ENCODE measurements at places on chromosomes 4 and X.

GRCh38 chr4:123599061-123599919 lies 202.7 kb downstream of the SPRY1 start:
- no peaks in the 10 kb centered on the region for H3K36me3 ChIP-seq
- H3K4me3 ChIP-seq = no peak overlapping the region
- no peak for DNase-seq
- H3K27me3 ChIP-seq = no peaks in the 10 kb centered on the region
- H3K27ac ChIP-seq = peak overlapping the region; percentile 81
- H3K4me1 ChIP-seq = no peaks in the 10 kb centered on the region

- H3K27ac ChIP-seq = peak overlapping the region; percentile 72
- H3K36me3 ChIP-seq = no peaks in the 10 kb centered on the region
- H3K4me1 ChIP-seq = no peaks in the 10 kb centered on the region
- no peak for DNase-seq
These were observed 102.6 kb downstream of the PHEX start for GRCh38 chrX:22134681-22135080.

DNA sequence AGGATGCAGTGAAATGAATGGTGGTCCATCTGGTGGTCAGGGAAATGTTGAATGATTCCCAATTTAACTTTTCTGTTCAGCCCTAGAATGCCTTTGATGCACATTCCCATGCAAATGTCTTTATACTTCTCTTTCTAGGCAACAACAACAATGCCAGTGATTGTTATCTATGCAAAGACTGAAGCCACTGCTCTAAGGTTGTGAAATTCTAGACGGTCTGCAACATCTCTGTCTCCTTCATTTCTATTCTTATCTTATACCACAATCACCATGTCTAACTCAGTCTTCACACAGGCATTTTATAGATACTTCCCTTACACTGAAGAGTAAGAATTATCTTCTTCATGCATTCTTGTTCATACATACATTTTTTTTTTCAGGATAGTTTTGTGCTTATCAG lies 84.5 kb downstream of the HPGD start:
- DNase-seq = no peak
- no peaks in the 10 kb centered on the region for H3K36me3 ChIP-seq
- no peaks in the 10 kb centered on the region for H3K4me1 ChIP-seq
- no peaks in the 10 kb centered on the region for H3K27me3 ChIP-seq
- H3K27ac ChIP-seq = no peak overlapping the region

DNA sequence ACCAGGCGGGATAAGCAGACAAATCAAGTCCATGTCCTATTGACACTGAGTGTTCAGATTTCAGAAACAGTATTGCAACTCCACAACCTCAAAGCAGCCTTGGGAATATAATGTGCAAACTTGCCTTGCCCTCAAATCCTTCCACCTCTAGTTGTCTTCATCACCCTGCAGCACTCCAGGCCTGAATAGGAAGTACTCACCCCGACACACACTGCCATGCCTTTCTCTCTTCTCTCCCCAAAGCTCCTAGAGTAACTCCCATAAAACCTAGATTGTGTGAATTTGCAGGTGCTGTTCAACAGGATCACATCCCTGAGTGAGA lies 19.6 kb downstream of the ACSL1 start:
- H3K4me1 ChIP-seq = no peaks in the 10 kb centered on the region
- DNase-seq = no peak
- peak overlapping the region; percentile 57 for H3K27ac ChIP-seq
- no peaks in the 10 kb centered on the region for H3K27me3 ChIP-seq

GRCh38 chrX:115232933-115233496 lies 881 bp downstream of the LRCH2 start:
- H3K27me3 ChIP-seq = no peaks in the 10 kb centered on the region
- peak overlapping the region; percentile 71 for H3K27ac ChIP-seq
- no peaks in the 10 kb centered on the region for H3K36me3 ChIP-seq

DNA sequence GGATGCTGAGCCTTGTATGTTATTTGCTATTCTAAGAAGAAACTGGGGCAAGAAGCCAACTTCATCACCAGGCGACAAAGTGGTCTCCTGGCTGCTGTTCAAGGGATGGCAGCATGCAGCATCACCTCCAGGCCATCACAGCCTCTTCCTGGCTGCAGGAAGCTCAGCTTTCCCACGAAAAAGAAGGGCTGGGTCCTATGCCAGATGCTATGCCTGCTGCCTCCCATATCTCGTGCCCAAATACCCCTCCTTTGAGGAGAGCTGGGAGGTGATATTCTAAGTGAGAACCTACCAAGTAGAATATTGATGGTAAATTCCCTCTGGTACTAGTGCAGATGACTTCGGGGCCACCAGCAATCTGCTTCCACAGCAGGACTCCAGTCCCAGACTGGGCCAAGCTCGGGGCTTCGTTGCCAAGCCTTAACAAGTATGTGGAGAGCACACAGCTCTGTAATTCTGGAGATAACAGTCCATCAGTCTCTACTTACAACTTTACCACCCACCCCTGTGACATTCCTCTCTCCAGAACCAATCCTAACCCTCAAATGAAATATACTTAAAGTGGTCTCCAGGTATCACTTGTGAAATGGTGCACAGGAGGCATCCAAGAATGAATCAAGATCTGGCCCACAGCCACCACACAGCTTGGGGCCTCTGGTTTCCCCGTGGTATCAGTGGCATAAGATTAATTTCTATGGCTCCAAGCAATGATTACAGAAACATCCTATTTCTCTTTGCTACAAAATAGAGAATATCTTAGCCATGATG lies 149.3 kb downstream of the PALLD start:
- no peak overlapping the region for H3K4me3 ChIP-seq
- H3K27ac ChIP-seq = no peak overlapping the region
- H3K27me3 ChIP-seq = no peaks in the 10 kb centered on the region
- DNase-seq = no peak
- H3K4me1 ChIP-seq = no peaks in the 10 kb centered on the region

- H3K4me3 ChIP-seq = no peak overlapping the region
- H3K36me3 ChIP-seq = no peaks in the 10 kb centered on the region
- H3K27ac ChIP-seq = no peak overlapping the region
- no peaks in the 10 kb centered on the region for H3K4me1 ChIP-seq
These were observed 76.7 kb downstream of the CPEB2 start for GRCh38 chr4:15078682-15079642.

DNA sequence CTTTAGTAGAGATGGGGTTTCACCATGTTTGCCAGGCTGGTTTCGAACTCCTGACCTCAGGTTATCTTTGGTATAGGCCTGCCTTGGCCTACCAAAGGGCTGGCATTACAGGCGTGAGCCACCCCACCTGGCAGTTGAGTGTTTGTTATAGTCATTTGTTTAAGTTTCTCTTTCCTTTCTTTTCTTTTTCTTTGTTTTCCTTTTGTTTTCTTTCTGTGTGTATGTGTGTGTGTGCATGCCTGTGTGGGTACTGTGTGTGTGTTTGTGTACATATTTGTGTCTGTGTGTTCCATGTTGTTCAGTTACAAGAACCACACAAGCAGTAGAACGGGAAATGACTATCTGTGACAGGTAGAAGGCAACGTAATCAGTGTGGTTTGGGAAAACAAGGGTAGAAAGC lies 624.9 kb downstream of the FSTL5 start:
- H3K27me3 ChIP-seq = no peaks in the 10 kb centered on the region
- no peaks in the 10 kb centered on the region for H3K4me1 ChIP-seq
- H3K36me3 ChIP-seq = no peaks in the 10 kb centered on the region
- DNase-seq = no peak
- H3K4me3 ChIP-seq = no peak overlapping the region

DNA sequence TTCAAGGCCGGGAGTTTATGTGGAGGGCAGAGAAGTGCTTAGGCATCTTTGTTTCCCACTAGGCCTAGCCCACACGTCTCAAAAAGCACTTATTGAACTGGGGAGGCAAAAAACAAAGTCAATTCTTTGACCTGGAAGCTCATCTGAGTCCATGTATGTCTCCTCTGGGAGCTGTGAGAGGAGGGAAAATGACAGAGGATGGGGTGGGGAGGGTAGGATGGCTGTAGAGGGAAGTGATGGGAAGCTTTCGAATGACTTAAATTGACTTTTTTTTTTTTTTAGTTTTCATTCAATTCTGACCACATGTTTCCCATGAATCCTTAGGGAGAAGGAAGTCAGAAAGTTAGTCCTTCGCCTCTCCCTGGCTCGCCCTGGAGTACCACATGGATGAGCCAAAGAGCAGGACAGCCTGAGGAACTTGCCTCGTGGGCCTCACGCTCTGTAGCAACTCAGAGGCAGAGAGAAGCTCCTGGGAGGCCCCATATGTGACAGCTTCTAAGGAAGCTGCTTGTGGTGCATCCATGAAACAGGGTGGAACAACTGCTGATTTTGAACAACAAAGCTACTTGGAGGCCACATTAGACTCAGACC lies 45.0 kb downstream of the NHSL2 start:
- H3K36me3 ChIP-seq = no peaks in the 10 kb centered on the region
- DNase-seq = no peak
- H3K4me3 ChIP-seq = no peak overlapping the region
- H3K27ac ChIP-seq = no peak overlapping the region

- no peak overlapping the region for H3K4me3 ChIP-seq
- no peaks in the 10 kb centered on the region for H3K4me1 ChIP-seq
- no peak for DNase-seq
These were observed 60.8 kb upstream of the FMR1 start for GRCh38 chrX:147850875-147851274.

DNA sequence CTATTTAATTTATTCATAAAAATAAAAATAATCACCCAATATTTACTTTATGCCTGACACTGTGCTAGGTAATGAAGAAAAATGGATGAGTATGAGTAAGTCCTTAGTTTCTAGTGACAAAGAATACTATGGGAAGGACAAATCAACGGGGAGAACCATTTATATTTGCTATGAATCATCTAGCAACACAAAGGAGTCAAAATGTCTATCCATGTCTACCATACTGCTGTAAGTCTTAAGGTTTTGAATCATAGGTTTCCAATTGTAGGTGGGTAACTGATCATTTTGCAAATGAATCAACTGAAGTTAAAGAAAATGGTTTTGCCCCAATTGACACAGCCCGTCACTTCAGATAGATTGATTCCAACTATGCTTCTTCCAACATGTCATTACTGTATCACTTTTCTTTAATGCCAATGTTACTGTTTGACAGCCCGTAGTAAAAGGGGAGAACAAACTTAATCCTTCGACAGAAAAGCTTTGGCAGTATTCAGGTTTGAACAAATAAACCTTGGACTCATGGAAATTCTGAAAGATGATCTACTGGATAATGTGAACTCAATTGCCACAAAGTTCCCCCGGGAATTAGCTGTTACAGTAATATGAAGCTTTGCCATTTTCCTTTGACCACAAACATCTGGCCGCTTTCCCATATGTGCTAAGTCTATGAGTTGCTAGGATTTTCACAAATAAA lies 3.2 kb downstream of the TDO2 start:
- H3K27ac ChIP-seq = no peak overlapping the region
- H3K36me3 ChIP-seq = no peaks in the 10 kb centered on the region
- no peaks in the 10 kb centered on the region for H3K27me3 ChIP-seq
- H3K4me1 ChIP-seq = no peaks in the 10 kb centered on the region
- no peak overlapping the region for H3K4me3 ChIP-seq

- peak; percentile 18 for DNase-seq
- H3K27me3 ChIP-seq = no peaks in the 10 kb centered on the region
- no peak overlapping the region for H3K4me3 ChIP-seq
These were observed 319.1 kb downstream of the GPAT3 start for GRCh38 chr4:83855044-83855443.

GRCh38 chr4:85964298-85964697 lies 395.6 kb downstream of the MAPK10 start:
- no peaks in the 10 kb centered on the region for H3K36me3 ChIP-seq
- H3K4me1 ChIP-seq = no peaks in the 10 kb centered on the region
- no peak overlapping the region for H3K27ac ChIP-seq
- DNase-seq = no peak
- no peak overlapping the region for H3K4me3 ChIP-seq
- H3K27me3 ChIP-seq = no peaks in the 10 kb centered on the region

DNA sequence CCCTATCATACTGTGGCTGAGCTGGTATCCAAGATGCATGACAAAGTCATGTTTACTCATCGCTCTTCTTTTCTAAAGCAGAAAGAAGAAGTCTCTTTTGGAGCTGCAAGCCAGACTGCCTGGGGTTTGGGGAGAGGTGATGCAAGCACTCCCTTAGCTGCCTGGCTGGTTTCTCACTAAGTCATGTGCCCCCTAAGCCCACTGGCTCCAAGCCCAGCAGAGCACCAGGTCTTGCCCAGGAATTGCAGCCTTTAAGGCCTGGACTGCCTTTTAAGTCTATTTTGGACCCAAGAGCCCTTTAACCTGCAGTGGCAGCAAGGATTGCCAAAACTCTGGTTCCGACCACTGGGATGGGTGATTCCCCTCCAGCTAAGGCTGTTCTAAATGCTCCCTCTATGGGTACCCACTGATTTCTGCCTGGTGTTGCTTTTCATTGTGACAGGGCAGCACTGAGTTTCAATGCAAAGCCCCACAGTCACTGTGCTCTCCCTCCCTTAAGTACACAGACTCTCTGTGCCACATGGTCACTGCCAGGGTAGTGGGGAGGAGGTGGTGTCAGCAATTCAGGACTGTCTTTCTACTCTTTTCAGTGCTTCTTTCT lies 548.6 kb downstream of the TLL1 start:
- no peaks in the 10 kb centered on the region for H3K4me1 ChIP-seq
- no peaks in the 10 kb centered on the region for H3K36me3 ChIP-seq

DNA sequence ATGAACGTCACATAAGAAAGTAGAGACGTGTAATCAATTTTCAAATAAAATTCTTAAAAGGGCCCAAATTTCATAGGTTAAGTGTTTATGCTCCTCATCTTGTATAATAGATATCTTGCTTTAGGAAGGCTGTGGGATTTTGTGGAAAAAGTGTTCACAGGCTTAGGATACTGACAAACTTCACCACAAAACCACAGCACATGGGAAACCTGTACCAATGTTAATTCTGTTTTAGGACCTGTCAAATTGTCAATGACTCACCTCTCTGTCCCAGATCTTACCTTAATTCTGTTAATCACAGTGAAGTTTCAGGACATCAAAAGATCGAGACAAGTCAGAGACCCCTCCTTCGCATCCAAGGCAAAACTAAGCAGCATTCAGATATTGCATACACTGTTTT lies 24.2 kb downstream of the FGFBP1 start:
- H3K36me3 ChIP-seq = no peaks in the 10 kb centered on the region
- H3K27me3 ChIP-seq = no peaks in the 10 kb centered on the region
- no peak for DNase-seq
- no peak overlapping the region for H3K4me3 ChIP-seq

DNA sequence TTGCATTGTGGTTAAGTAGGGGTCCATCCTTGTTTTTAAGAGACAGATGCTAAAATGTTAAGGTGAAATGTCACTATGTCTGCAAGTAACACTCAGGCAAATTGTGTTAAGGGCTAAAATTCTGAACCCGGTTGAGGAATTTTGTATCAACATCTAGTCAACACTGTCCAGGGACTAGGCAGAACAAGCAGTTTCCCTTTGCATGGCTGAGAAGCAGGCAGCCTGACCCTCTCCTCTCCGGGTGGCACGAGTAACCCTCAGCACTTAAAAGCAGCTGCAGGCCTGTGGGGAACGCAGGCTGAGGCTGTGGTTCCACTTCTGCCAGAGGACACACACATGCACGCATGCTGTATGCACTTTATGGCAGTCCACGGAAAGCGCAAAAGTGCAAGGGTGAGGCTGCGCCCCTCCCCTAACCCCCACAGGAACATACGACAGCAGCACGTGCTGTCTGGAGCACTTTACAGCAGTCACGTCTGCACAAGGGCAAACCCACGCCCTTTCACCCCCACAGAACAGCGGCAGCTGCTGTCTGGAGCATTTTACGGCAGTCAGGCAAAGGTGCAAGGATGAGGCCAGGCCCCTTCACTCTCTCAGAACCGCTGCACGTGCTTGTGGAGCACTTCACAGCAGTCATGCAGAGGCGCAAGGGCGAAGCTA lies 619 bp upstream of the MPC1L start:
- no peak for DNase-seq
- no peaks in the 10 kb centered on the region for H3K4me1 ChIP-seq
- no peaks in the 10 kb centered on the region for H3K27me3 ChIP-seq
- no peak overlapping the region for H3K27ac ChIP-seq
